ENCODE measurements at places on chromosomes 16 and 17. TPM values are rescaled to one million over a fixed set of nuclear protein-coding genes. Genes with fewer than 3 reads are reported as not detected.

- H3K4me3 ChIP-seq = no peak overlapping the region
- no peak for DNase-seq
- H3K4me1 ChIP-seq = no peaks in the 10 kb centered on the region
- no peaks in the 10 kb centered on the region for H3K36me3 ChIP-seq
- no peaks in the 10 kb centered on the region for H3K27me3 ChIP-seq
- no peak overlapping the region for H3K27ac ChIP-seq
Measured at GRCh38 chr17:40598301-40598618, 33.0 kb upstream of the CCR7 start.

- no peak overlapping the region for H3K27ac ChIP-seq
- DNase-seq = no peak
- no peaks in the 10 kb centered on the region for H3K36me3 ChIP-seq
Measured at GRCh38 chr16:11180489-11180888, 75.5 kb downstream of the SOCS1 start.

DNA sequence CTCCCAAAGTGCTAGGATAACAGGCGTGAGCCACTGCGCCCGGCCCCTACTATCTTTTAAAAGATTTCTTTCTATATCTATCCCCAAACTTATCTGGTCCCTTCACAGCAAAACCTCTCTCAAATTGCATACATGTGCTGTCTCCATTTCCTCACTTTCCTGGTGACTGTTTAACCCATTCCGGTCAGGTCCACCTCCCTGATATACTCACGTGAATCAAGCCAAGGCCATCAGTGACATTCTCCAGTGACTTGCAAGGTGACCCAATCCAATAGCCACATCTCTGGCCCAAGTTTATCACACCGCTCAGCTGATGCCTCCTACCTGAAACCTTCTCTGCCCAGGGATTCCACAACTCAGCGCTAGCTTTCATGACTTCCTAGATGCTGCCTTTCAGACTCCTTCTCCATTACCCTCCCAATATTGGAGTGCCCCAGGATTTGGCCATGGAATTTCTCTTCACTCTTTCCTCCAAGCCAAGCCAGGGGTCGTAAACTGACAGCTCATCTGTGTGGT, 1.4 kb upstream of the CTCF start:
- H3K27ac ChIP-seq = peak overlapping the region; percentile 99
- H3K4me3 ChIP-seq = no peak overlapping the region
- DNase-seq = no peak
- peaks cover 21% of the 10 kb centered on the region for H3K4me1 ChIP-seq
- H3K27me3 ChIP-seq = no peaks in the 10 kb centered on the region

- no peak overlapping the region for H3K27ac ChIP-seq
- no peaks in the 10 kb centered on the region for H3K27me3 ChIP-seq
- no peak overlapping the region for H3K4me3 ChIP-seq
- no peak for DNase-seq
- no peaks in the 10 kb centered on the region for H3K36me3 ChIP-seq
Measured at GRCh38 chr17:80986046-80986445, 5.6 kb upstream of the CHMP6 start.

PRSS53 gene
- total RNA-seq = 0.18 TPM

DNA sequence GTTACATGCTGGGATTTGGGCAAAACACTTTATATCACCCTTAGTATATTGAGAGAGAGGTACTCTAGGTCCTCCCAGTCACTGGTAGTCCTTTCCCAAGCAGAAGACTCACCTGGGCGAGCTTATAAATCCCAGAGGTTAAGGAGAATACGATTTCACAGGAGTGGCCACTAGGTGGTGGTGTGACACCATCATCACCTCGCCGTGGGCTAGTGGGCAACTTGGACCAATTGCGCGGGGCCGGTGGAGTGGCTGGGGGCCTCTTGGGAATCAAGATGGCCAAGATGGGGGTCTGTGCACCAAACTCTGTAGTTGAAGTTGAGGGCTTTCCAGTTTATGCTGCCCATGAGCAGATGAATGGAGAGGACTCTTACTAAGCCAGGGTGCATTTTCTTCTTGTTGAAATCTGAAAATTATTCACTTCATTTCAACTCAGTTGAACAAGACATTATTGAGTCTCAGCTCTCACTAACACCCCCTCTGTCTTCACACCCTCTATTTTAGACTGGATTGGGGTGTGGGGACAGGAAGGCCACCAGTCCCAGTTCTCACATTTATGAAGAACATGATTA, 38.2 kb upstream of the PIRT start:
- no peaks in the 10 kb centered on the region for H3K4me1 ChIP-seq
- DNase-seq = peak; percentile 58
- no peaks in the 10 kb centered on the region for H3K36me3 ChIP-seq
- no peaks in the 10 kb centered on the region for H3K27me3 ChIP-seq
